ENCODE measurements at places on chromosomes 16 and 17.

DNA sequence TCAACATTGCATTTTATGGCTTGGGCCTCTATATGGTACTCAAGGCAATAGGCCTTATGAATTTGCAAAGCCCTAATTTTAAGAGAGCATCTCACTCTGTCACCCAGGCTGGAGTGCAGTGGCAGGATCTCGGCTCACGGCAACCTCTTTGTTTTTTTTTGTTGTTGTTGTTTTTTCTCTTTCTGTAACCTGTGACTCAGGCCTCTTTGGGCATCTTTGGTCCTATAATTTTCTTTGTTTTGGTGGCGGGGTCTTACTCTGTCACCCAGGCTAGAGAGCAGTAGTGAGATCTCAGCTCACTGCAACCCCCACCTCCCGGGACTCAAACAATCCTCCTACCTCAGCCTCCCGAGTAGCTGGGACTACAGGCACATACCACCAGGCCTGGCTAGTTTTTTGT is 21.8 kb upstream of the HERPUD1 start:
- DNase-seq: no peak

DNA sequence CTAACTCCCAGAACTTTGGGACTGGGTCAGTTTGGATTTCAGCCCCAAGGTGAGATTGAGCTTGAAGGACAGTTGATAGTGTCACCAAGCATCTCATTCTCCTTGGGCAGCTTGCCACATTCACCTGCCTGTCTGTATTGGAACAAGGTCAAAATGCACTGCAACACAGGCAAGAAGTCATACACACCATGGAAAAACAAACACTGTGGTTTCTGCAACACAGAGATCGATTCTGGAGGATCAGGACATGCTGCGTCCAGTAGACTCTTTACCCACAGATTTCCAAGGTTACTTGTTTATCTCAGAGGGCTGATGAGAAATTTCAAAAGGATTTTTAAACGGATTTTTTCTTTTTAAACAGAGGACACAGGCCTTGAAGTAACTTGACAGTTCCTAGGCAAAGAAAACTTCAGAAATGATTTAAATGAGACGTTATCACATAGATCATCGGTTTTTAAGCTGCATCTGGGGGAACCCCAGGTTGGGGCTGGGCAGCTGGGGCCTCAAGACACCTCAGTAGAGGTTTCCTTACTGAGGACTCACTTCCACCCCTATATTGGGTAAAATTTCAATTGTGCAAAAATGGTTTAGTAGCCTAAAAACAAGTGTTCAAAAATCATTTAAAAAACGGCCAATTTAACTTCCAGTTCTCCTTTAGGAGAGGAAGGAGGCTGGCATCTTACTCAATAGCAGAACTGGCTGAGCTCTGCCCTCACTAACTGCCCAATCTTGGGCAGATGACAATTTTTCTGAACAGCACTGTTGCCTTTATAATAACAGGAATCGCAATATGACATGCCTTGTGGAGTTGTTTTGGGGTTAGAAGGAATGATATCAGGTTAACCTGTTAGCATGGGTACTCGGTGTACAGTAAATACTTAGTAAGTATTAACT is 299.3 kb downstream of the XYLT1 start:
- DNase-seq: no peak

GRCh38 chr16:54488729-54489128 is 202.1 kb upstream of the IRX3 start:
- no peak for DNase-seq

DNA sequence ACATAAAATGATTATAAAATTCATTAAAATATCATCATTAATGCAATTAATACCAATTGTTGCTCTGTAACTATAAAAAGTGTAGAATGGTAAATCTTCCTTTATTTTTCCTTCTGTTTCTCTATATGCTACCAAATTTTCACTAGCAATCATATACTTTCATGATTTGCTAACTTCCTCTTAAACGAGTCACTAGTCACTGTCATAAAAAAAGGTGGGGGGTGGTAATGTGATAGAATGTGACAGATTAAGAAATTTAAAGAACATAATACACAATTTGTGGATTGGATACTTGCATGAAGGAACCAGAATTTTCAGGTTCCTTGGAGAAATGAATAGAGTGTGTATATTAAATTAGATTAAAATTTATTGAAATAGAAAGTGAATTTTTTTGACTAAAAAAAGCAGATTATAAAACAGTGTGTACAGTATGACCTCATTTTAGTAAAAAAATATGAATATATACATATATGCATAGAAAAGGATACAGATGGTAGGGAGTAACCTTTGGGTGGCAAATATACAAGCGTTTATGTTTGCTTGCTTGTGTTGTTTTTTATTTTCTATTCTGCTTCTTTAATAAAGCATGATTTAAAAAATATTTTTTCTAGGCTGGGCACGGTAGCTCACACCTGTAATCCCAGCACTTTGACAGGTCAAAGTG is 56.7 kb upstream of the C17orf78 start:
- DNase-seq: no peak

DNA sequence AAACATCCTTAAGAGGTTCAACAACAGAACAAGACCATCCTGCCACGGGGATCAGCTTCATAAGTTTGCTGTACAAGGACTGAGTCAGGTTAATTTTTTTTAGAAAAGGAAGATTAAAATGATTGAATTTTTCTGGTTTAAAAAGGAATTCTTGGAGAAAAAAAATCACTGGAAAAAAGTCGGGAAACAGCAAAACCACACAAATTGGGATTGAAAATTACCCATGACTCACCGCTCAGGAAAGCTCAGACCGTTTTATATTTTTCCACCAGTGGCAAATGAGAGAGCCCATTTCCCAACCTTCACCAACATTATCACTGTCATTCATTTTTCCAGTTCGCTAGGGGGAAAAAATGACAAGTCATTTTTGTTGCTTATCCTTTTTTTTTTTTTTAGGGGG is 46.6 kb downstream of the MRM3 start:
- DNase-seq: no peak

DNA sequence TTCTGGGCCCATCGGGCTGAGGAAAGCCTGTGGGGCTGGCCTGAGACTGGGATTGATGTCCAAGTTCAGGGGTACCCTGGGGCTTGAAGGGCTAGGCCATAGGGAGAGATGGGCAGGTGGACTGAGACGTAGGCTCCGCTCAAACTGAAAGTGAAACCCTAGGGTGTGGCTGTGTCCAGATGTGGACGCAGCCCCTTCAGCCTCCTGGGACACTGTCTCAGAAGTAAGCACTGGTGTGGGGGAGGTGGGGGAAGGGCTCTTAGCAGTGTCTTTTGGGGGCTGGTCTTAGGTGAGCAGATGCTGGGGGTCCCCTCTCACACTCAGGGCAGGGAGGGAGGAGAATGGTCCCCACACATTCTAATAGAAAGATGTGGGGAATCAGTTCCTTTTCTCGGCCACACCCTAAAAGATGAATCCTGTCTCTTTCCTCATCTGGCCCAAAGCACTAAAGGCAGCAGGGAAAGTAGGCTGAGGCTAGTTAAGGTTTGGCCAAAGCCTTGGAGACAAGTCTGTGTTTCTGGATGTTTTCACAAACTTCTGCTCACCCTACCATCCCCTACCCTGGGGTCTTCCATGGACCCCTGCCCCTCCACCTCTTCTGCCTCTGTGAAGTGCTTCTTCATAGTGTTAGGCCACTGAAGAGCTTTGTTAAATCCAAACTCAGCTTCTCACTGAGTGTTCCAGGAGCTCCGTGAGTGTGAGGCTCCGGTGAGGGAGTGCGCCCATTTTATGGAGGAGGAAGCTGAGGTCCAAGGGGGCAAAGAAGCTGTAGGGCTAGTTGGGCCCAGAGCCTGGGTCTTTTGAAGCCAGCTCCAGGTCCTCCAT is 5.6 kb downstream of the FMNL1 start:
- no peak for DNase-seq

- no peak for DNase-seq
Measured at GRCh38 chr16:78761427-78761826, 662.0 kb downstream of the WWOX start.

GRCh38 chr16:24983561-24983960 is 31.6 kb downstream of the ARHGAP17 start:
- DNase-seq: no peak

GRCh38 chr16:49608098-49608497 is 234.5 kb downstream of the C16orf78 start:
- no peak for DNase-seq

DNA sequence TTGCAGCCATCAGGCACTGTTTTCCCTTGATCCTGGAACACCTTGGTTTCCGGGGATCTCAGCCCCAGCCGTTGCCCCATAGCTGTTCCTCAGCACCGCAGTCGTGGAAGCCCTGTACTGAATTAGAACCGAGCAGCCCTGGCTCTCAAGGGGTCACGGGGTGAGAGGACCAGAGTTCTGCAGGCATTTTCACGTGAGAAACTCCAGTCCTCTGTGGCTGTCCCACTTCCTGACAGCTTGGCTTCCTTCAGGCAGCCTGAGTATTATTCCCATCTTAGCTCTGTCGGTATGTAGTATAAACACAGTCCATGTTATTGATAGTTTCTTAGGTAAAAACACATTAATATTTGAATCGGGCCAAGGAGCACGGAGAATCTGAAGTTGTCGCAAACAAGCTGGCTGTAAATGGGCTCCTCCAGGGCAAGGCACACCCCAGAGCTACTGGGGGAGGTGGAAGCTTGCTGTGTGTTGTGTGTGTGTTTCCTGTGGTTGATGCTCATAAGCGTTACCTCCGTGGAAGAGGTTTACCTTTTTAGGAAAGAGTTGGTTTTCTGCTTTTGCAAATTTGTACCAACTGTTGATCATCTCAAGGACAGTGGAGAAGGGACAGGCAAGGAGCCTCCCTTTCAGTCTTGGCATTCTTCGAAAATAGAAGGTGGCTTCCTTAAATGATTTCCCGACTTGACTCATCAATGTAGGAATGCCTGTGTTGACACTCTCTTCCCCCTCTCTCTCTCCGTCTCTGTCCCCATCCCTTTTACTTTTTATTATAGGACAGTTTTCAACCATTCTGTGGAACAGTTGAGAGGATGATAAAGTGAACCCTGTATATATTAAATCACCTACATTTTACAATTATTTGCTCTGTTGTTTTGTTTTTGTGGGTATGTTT is 208.9 kb upstream of the CHMP6 start:
- no peak for DNase-seq

GRCh38 chr17:78735832-78736525 is 46.1 kb downstream of the CYTH1 start:
- no peak for DNase-seq

- no peak for DNase-seq
Measured at GRCh38 chr17:80169784-80170500, at the start of gene CARD14. Gene CARD14 (plus strand): TSS chr17:80170030. CDS start chr17:80181439, 11,409 bp downstream.

DNA sequence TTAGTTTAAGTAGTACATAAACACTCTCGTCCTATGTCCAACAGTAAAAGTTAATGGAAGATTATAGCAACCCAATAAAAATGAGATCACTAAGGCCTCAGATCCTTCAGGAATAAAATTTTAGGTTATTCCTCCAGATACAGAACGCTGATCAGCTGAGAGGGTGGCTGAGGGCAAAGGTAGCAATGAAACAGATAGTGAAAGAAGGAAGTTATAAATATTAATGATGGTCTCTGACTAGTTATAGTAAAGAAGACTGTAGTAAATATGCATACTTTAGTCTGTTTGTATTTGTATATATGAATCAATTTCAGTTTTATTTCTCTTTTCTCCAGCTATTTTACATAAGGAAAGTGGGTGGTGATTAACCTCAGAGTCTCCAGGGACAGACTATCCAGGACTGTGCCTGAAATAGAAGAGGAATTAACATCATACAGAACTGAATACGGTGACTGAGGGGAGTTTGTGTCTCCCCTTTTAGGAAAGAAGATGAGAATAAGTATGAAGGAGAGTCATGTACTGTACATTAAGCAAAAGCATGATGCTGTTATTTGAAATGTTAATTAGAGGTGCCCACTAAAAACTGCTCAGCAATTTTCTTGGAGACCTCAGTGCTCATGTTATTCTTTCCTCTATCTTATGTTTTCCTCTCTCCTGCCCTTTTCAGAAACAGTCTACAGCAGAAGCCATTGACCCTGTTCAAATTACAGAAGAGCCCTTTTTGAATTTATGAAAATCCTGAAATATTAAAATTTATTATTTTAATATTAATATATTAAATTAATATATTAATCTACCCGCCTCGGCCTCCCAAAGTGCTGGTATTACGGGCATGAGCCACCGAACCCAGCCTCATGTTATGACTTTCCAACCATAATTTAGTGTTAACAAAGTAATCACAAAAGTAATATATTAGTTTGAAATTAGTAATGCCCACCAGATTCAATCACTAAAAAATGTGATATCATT is 36.5 kb upstream of the DHRS7B start:
- no peak for DNase-seq

GRCh38 chr16:73949574-73950320 is 346.9 kb upstream of the PSMD7 start:
- DNase-seq: no peak

DNA sequence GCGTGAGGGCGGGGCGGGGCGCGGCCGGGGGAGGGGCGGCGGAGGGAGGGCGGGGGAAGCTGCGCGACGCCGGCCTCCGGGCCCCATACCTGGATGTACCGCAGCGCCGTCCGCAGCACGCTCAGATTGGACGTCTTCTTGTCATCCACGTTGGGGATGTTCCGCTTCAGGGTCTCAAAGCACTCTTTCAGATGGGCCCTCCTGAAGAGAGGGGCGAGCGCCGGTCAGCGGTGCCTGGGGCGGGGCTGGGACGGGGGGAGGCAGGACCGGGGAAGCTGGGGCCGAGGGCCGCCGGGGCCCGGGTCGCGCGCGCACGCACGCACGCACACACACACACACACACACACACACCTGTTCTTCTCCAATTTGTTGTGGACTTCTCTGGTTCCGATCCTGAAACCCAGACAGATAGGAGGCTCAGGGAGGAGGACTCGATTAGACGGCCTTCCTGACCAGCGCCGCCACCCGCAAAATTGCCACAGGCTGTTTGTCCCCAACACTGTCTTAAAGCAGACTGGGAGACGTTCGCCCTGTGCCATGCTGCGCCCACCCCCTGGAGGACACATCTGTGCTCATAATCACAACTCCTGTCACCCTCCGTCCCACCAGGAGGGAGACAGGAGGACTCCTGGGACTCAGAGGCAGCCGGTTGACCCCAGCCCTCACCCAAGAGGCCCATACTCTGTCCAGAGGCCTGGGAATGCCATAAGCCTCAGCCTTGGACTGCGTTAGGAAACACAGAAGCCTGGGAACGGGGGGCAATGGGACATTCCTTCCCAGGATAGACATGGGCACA is 6.7 kb downstream of the MNT start:
- no peak for DNase-seq

DNA sequence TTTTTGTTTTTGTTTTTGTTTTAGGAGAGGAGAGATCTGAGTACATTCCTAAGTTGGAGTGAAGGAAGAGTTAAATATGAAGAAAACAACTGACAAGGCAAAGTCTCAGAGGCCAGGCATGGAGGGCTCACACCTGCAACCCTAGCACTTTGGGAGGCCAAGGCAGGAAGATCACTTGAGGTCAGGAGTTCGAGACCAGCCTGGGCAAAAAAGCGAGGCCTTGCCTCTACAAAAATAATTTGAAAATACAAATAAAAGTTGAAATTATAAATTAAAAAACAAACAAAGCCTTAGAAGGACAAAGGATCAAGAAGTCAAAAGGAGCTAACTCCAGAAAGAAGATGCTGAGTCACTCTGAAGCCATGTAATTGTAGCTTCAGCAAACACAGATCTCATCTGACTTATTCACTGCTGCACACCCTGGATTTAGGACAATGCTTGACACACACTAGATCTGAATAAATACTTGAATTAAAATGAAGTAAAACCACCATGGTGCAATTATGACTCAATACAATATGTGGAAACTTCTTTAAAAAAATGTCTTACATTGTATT is 9.1 kb downstream of the CEP20 start:
- no peak for DNase-seq
